ENCODE measurements at places on chromosomes 2 and 18. TPM values are rescaled to one million over a fixed set of nuclear protein-coding genes. Genes with fewer than 3 reads are reported as not detected.

The CCNYL1 gene
- 8.3 TPM for total RNA-seq

The TEX44 gene
- not detected for total RNA-seq

The ALKAL2 gene
- total RNA-seq, result 1.3 TPM

The GPR35 gene
- 2.1 TPM for total RNA-seq

The SLC14A1 gene
- total RNA-seq, result 29.7 TPM

The ADGRF3 gene
- not detected for total RNA-seq

The STARD6 gene
- not detected for total RNA-seq

The ABCB11 gene
- total RNA-seq, result 0.25 TPM

The ABCG8 gene
- not detected for total RNA-seq

The TAF4B gene
- total RNA-seq, result 1.1 TPM

The TBC1D8 gene
- 47.8 TPM for total RNA-seq

The SLC19A3 gene
- total RNA-seq, result 1.2 TPM

The NEMP2 gene
- 2.8 TPM for total RNA-seq

The EFHD1 gene
- 21.7 TPM for total RNA-seq

The ZNF804A gene
- 0.07 TPM for total RNA-seq

The CFAP65 gene
- total RNA-seq, result not detected

The LRATD1 gene
- 1.7 TPM for total RNA-seq

The LHCGR gene
- 0.10 TPM for total RNA-seq

The HJURP gene
- total RNA-seq, result 0.52 TPM

Data from left ventricle myocardium superior (tissue), 1 donor.